ENCODE measurements at places on chromosomes 16 and 17. TPM values are rescaled to one million over a fixed set of nuclear protein-coding genes. Genes with fewer than 3 reads are reported as not detected.
A peak's percentile ranks its signal among the peaks of the same experiment; 100 is the strongest.

GRCh38 chr16:78742501-78743283 lies 643.2 kb downstream of the WWOX start:
- no peak overlapping the region for H3K4me3 ChIP-seq
- H3K27me3 ChIP-seq, result no peaks in the 10 kb centered on the region
- DNase-seq, result no peak
- H3K36me3 ChIP-seq, result no peaks in the 10 kb centered on the region

WFIKKN1 gene
- 0.90 TPM for total RNA-seq

DNA sequence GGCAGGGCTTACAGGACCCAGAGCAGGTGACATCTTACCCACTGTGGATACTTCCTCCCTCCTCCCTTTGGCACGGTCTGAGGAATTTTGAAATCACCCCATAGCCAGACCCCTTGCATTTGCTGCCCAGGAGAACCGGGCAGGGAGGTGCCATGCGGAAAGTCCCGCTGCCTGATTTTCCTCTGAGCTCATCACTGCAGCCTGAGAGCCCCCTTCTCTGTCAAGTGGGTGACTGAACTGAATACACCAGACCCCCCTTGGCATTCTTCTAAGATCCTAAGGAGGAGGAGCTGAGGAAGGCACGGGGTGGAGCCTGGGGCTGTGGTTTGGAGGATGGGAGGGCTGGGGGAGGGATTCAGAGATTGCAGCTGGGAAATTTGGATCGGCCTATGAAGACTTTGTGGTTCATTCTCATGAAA lies 173.4 kb downstream of the RAB11FIP4 start:
- no peak overlapping the region for H3K27ac ChIP-seq

DNA sequence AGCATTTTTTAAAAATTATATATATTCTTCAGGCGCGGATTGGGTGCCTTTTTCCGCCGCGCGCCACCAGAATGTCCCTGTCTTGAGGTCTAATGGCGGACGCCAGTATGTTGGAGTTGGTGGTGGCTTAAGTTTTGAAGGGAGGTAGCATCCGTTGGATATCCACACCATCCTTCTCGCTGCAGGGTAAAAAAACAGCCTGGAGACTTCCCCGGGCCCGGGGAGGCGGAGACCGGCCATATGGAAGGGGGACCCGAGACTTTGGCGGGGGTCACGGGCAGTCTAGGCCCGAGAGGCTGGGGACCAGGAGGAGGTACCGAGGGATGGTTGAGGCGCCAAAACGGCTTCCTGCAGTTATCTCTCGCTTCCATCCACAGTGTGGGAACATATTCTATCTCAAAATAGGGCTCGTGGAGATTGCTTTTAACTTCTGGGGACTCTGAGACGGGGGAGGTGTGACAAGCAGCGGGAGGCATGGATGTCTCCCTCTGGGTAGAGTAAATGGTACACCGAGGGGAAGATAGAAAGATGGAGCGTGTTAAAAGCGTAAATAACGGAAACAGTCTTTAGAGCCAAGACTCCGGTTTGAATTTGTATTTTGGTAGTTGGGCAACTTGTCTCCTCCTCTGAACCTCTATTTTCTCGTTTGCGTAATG lies at the start of gene SF3B3:
TSS of gene SF3B3 (plus strand) at position 74 of the 656 bp plus-strand sequence. CDS start 2,841 bp downstream, outside the sequence.
- H3K4me3 ChIP-seq, result peak within 1 kb of the TSS; percentile 89
- peak within 1 kb of the TSS; percentile 99 for H3K27ac ChIP-seq
- peak; percentile 66 for DNase-seq
- H3K4me1 ChIP-seq, result peaks cover 22% of the 10 kb centered on the region

- no peaks in the 10 kb centered on the region for H3K4me1 ChIP-seq
- H3K27me3 ChIP-seq, result no peaks in the 10 kb centered on the region
- no peaks in the 10 kb centered on the region for H3K36me3 ChIP-seq
- no peak overlapping the region for H3K4me3 ChIP-seq
These were observed 83.1 kb upstream of the CNTNAP4 start for GRCh38 chr16:76193906-76194615.

- H3K27me3 ChIP-seq, result no peaks in the 10 kb centered on the region
- H3K4me3 ChIP-seq, result no peak overlapping the region
- H3K27ac ChIP-seq, result no peak overlapping the region
- no peaks in the 10 kb centered on the region for H3K36me3 ChIP-seq
- no peak for DNase-seq
- no peaks in the 10 kb centered on the region for H3K4me1 ChIP-seq
These were observed 485.8 kb downstream of the MAF start for GRCh38 chr16:79114759-79115158.

DNA sequence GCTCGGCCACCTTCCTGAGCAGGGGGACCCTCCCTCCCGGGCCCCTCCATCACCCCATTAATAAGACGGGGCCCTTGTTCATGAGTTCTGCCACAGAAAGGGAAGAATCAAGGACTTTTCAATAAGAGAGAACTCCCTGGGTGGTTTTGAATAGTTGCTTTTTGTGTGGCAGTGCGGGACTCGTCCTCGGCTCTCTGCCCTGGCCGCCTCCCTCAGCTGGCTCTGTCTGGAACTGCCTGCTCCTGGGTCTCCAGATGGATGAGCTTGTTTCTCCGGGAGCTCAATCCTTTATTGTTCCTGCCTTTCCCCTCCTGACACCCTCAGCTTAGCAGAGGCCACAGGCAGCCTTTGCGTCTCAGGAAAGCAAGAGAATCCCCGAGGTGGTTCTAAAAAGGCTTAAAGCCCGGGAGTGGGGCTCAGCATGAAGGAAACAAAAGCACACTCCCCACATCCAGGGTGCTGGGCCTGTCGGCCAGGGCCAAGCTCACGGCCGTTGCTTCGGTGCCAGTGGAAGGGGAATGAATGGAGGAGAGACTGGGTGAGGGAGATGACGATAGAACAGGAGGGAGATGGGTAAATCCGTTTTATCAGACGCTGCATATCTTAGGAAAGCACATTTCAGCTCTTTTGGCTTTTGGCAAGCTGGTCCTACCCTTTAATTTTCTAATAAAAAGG lies 60.2 kb downstream of the RAI1 start:
- H3K4me1 ChIP-seq, result peaks cover 56% of the 10 kb centered on the region
- H3K4me3 ChIP-seq, result peak overlapping the region; percentile 36
- H3K36me3 ChIP-seq, result peaks cover 18% of the 10 kb centered on the region
- H3K27ac ChIP-seq, result peak overlapping the region; percentile 70

DNA sequence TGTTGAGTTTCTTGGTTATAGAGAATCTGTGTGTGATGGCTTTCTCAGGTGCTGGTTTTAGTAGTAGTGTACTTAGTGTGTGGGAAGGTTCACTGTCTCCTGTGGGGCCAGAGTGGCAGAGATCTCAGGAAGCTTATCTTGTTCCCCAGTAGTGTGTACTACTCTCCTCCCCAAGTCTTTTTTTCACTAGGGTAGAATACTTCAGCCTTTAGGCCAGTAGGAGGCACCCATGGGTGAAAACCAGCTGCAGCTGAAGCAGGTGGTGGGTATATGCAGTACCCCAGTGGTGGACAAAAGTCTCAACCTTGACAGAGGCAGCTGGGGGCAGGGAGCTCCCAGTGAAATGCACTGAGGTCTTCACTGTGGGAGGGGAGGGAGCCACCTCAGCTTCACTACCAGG lies 109.9 kb downstream of the PHKB start:
- H3K4me1 ChIP-seq, result peaks cover 6% of the 10 kb centered on the region
- DNase-seq, result no peak
- no peak overlapping the region for H3K27ac ChIP-seq
- no peaks in the 10 kb centered on the region for H3K36me3 ChIP-seq
- no peaks in the 10 kb centered on the region for H3K27me3 ChIP-seq

DNA sequence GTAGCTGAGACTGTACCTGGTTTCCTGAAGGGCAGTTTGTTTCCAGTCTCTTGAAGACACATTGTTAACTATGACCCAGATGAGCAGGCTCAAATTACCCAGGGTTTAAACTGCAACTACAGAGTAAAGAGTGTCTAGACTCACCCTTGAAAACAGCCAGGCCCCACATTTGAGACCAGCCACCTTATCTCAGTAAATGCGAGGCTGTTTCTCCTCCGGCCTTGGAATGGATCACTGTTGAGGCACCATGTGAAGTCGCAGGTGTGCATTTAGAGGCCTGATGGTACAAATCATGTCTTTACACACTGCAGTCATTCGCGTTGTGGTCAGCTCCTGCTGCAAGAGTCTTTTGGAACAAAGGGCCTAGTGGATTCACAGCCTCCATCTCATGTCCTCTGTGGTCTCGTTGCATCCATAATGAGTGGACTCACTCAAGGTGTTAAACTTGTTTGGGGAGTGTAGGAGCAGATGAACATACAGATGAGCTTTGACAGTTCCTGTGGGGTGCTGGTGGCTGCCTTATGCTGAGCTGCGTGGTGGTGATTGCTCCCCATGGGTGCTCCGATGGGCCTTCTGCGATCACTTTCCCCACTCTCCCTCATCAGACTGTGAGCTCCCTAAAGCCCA lies 18.5 kb upstream of the N4BP1 start:
- DNase-seq, result no peak
- H3K36me3 ChIP-seq, result peaks cover 4% of the 10 kb centered on the region
- H3K4me1 ChIP-seq, result peaks cover 13% of the 10 kb centered on the region
- no peak overlapping the region for H3K27ac ChIP-seq

DNA sequence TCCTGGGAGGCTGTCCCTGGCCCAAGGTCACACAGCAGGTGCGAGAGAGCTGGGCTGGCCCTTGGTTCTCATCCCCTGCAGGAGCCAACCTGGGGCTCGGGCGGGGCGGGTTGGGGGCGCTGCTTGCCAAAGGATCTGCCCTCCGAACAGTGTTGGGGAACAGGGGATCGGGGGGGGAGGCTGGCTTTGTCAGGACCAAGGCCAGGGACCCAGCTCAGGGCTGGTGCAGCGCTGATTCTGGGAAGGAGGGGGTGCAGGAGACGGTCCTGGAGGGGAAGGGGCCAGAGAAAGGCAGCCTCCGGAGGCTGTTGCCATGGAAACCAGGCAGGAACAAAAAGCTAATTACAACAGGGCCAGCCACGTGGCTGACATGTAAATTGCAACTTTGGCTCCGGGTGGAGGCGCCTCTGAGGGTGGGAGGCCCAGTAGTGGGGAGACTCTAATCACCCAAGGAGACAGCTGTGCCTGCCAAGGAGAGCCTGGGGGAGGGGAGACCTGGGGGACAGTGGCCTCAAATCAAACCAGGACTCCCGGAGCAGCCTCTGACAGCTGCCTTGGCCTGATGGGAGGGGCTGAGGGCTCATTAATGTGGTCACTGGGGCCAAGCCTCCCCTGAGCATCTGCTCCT lies 1.3 kb downstream of the TUBB3 start:
- H3K36me3 ChIP-seq, result peaks cover 71% of the 10 kb centered on the region
- H3K4me3 ChIP-seq, result peak overlapping the region; percentile 76
- peak; percentile 43 for DNase-seq

- no peak overlapping the region for H3K4me3 ChIP-seq
- no peaks in the 10 kb centered on the region for H3K27me3 ChIP-seq
- no peaks in the 10 kb centered on the region for H3K36me3 ChIP-seq
- no peaks in the 10 kb centered on the region for H3K4me1 ChIP-seq
These were observed 70.6 kb downstream of the TMC6 start for GRCh38 chr17:78058001-78058400.

- H3K27ac ChIP-seq, result no peak overlapping the region
- H3K27me3 ChIP-seq, result no peaks in the 10 kb centered on the region
- H3K4me1 ChIP-seq, result no peaks in the 10 kb centered on the region
- no peak overlapping the region for H3K4me3 ChIP-seq
- H3K36me3 ChIP-seq, result peaks cover 5% of the 10 kb centered on the region
These were observed 42.6 kb downstream of the CPNE2 start for GRCh38 chr16:57134982-57135381.

DNA sequence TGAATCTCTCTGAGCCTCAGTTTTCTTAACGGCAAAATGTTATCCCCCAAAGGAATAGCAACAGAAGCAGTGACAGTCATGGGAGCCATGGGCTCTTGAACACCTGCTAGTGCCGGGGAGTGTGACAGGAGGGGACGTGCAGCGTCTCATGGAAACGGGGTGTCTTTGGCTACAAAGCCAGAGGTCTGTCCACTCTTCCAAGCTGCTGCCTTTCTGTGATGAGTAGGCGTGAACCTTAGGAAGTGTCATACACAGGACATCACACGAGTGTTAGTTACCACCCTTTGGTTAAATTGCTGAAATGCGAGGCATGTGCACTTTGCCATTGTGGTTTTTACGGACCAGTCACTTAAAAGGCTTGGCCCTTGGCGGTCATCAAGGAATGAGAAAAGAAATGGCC lies 93.4 kb downstream of the IRF8 start:
- H3K27ac ChIP-seq, result no peak overlapping the region
- peaks cover 73% of the 10 kb centered on the region for H3K27me3 ChIP-seq
- no peaks in the 10 kb centered on the region for H3K4me1 ChIP-seq
- H3K36me3 ChIP-seq, result no peaks in the 10 kb centered on the region

MYCBPAP gene
- 1.0 TPM for total RNA-seq

HEATR9 gene
- total RNA-seq, result not detected

DNA sequence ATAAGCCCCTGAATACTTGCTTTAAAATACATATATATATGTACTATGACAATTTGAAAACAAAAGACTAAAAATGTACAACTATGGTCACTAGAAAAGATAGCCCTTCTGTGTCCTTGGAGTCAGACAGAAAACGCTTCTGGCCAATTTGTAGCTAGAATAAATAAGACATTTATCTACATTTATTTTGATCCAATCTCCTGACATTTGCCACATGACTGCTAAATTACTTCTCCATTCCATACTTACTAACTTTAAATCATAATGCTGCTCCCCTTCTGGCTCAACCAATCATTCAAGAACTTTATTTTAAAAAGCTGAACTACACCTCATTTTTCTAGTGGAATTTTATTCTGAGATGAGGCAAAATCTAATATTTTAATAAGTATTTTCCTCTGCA lies 65.8 kb downstream of the CYTH1 start:
- peaks cover 19% of the 10 kb centered on the region for H3K36me3 ChIP-seq
- H3K4me3 ChIP-seq, result peak overlapping the region; percentile 72
- peaks cover 50% of the 10 kb centered on the region for H3K4me1 ChIP-seq

- peak; percentile 65 for DNase-seq
- peaks cover 8% of the 10 kb centered on the region for H3K4me1 ChIP-seq
- no peaks in the 10 kb centered on the region for H3K27me3 ChIP-seq
- H3K36me3 ChIP-seq, result peaks cover 50% of the 10 kb centered on the region
- peak overlapping the region; percentile 82 for H3K27ac ChIP-seq
- peak overlapping the region; percentile 77 for H3K4me3 ChIP-seq
These were observed 1.2 kb upstream of the ZMYND15 start for GRCh38 chr17:4738136-4739121.

KRTAP2-2 gene
- total RNA-seq, result not detected

DNA sequence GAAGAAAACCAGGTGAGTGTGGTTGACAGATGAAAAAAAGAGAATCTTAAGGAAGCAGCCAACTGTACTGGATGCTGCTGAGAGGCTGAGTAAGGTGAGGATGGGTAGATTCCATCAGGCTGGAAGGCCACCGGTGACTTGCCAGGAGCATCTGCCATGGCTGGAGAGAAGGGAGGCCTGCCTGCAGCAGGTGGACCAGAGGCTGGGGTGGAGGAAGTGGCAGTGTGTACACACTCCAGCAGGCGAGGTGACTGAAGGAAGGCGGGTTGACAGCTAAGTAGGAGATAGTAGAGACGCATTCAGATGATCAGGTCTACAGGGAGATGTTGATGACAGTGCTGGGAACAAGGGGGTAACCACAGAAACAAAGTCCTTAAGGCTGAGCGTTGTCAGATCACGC lies 69.5 kb downstream of the USP43 start:
- no peak overlapping the region for H3K27ac ChIP-seq
- H3K36me3 ChIP-seq, result peaks cover 8% of the 10 kb centered on the region
- H3K4me1 ChIP-seq, result no peaks in the 10 kb centered on the region
- DNase-seq, result no peak
- no peaks in the 10 kb centered on the region for H3K27me3 ChIP-seq

GRCh38 chr16:85294810-85295508 lies 182.7 kb upstream of the CIBAR2 start:
- H3K27ac ChIP-seq, result no peak overlapping the region
- H3K27me3 ChIP-seq, result peaks cover 74% of the 10 kb centered on the region
- peaks cover 8% of the 10 kb centered on the region for H3K4me1 ChIP-seq
- H3K4me3 ChIP-seq, result no peak overlapping the region
